Activated CD4-positive, alpha-beta T cell treated with anti-CD3 and anti-CD28 coated beads for 24 hours (primary cell): ENCODE measurements at places on chromosomes 1 and 21.

DNA sequence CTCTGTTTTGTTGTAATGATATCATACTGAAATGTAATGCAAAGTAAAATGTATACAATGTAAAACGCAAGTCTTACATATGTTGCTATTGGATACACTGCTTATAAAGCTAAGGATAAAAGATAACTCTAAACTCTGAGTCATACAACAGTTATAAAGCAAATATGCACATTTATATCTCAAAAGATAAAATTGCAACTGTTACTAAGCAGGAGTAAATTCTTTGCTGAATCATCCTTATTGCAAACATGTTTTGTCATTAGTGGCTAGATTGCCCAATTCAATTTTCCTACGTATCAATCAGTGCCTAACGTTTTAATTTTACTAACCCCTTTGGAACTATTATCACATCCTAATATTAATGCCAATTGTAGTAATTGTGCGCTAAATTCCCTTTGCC, 762.9 kb downstream of the LTN1 start:
- DNase-seq: no peak

DNA sequence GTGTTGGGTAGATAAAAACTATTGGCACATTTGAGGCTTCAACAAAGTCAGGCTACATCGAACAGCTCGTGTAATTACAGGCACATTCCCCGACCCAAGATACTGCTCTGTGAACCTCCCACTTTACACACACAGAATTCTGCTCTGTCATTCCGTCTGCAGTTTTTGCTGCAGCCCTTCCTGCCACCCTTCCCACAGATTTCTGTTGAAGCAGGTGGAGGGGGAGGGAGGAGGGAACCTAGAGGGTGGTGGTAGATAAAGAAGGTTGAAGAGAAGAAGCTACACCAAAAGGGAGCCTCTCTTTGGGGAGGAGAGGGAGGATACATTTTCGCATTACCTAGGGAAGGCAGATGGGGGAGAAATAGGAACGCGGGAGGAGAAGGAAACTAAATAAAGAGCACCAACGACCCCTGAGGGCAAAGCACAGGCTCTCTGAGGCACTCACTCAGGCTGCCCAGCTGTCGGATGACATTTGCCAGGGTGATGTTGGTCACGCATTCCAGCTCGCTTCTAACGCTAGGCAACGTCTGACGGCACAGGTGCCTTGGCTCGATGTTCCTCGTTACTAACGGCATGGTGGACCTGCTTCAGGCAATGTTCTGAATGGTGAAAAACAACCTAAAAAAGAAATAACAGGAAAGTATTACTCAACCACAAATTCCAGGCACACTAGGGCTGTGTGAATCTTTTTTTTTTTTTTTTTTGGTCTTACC, 36.0 kb downstream of the GPR3 start:
- DNase-seq: no peak

DNA sequence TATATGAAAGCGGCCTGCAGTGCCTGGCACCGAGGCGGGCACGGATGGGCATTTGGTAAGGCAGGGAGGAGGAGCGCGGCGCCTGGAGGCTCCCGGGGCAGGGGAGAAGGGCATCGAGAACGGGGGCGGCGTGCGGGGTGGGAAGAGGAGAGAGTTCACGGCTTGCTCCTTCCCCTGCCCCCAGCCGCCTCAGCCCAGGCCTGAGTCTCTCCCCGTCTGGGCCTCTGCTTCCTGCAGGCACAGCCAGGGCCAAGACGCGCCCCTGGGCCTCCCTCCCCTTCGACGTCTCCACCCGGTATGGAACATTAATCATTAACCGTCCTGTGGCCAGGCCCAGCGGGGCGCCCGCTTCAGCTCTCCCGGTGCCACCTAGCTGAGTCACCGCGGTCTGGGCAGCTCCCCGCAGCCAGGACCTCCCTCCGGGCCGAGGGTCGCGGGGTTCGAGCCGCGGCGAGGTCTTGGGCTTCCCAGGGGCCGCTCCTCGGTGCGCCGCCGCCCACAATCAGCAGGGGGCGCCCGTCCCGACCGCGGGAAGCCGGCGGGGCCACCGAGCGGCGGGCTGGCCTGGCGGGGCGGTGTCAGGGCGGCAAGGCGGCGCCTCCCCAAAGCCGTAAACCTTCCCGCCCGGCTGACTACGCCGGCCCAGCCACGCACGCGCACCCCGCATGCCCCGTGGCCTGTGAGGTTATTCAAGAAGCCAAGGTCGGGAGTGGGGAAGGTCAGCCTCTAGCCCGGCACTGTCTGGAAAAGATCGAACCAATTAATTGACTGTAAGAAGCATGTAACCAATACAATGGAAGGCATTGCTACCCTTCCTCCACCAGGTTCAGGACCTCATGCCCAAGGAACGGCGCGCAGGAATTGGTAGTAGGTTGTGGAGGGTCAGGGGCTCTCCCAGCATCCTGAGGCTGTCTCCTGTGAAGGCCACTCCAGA, 23.4 kb upstream of the RD3 start:
- DNase-seq: peak; percentile 72

DNA sequence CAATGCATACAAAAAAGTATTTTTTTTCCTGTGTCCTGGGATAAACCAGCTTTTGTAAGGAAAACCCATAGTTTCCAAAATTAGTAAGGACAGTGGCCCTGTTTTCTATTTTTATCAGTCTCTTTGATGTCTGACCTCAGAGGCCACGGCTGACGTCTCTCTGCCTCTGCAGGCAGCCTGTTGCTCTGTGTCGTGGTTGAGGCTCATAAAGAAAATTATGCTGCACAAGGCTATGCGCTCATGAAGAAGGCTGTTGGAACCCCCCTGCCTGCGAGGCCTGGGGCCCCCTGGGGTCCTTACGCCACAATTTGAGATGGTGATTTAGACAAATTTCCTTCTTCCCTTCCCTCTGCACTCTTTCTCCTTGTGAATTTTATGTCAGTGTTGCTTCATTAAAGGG, 48.9 kb downstream of the AGPAT3 start:
- no peak for DNase-seq

DNA sequence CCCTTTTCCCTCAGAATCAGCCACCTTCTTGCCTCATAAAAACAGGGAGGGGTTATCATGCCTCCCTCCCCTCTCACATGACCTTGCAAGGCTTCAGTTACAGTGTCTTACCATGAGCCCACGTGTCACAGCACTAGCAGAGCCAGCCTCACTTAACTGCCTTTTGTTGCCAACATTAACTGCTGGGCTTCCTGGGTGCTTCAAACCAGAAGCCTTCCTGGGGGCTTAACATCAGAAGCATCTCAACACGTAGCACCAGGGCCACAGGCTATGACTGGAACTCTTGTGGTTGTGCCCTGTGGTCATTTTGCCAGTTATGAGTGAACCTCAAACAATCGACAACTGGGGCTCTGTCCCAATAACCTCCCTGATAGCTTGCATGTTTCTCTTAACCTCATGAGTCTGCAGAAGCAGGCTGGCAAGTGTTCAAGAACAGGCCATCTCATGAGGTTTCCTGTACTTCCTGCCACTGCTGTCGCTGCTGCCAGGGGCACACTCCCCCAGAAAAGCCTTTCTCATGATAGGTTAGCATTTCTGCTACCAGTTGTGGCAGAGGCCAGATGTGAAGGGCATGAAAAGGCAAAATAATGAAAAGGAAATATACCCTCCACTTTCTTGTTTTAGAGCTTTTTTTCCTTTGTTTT, 132.2 kb downstream of the GLUL start:
- peak; percentile 14 for DNase-seq

DNA sequence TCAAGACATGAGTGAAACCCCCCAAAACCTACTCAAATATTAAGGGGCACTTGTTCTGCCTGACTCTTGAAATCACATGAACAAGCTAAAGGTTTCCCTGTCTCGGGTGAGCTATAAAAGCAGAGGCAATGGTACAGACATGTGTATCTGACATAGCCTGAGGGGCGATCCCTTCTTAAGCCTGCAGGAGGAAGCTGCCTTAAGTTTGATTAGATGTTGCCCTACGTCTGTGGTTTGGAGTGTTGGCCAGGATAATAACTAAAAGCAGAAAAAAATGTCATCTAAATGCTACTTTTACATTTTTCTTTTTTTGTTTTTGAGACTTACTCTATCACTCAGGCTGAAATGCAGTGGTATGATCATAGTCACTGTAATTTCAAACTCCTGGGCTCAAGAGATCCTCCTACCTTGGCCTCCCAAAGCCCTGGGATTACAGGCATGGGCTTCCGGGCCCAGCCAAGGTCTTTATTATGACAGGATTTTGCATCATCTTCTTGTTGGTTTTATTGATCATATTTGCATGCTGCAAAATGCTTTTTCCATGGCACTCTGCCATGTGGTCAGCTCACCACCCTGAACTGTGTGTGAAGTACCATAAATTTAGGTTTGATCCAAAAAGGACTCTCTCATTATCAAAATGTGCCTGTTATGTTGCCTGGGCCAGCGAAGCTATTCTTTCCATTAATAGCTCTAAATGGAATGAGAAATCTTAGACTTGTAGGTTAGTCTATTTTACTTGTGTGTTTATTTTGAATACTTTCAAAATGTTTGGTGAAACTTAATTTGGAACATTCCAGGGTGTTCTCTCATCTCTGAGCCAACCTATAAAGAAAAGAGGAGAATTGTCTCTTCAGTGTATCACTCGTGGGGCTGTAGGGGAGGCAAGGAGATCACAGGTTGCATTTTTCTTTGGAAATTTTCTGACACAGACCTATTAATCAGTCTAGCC, 15.0 kb upstream of the HMGN1 start:
- DNase-seq: no peak

- no peak for DNase-seq
These were observed 1.4 kb downstream of the USP21 start for GRCh38 chr1:161160671-161161145.

DNA sequence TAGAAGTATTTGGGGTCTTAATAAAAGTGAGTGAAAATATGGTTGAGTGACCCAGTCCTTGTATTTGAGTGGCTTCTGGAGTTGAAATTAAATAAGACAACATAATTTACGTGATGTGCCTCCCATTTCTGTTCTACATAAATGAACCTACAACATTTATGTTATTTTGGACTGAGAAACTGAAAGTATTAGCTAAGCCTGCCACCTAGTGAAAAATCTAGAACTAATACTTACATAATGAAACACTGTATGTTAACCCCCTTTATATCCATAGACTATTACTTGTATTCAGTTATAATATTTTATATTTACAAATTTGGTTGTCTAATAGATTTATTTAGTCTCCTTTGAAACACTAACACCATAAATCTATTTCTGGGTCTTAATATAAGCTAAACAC, 298.9 kb downstream of the KCNT2 start:
- DNase-seq: no peak

- DNase-seq: no peak
These were observed 62.2 kb upstream of the WDR26 start for GRCh38 chr1:224496826-224497225.

DNA sequence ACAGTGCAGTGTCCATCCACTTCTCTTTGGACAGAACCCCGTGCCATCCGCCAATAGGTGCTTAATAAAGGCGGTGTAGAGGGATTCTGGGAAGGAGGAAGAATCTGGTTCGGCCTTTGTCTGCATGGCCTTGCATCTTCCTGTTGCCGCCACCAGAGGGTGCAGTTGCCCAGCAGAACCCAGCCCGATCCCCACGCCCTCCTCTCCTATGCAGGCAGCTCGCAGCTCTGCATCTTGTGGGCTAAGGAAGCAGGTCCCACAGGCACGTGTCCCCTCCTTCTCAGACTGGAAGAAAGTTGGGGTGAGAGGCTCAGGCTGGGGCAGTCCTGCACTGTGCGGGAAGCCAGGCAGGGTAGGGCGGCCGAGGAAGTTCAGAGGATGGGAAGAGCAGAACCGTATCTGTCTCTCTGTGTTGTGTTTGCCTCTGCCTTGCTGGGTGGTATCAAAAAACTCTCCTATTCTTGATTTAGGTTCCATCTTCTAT, 20.8 kb downstream of the NAV1 start:
- DNase-seq: peak; percentile 54

DNA sequence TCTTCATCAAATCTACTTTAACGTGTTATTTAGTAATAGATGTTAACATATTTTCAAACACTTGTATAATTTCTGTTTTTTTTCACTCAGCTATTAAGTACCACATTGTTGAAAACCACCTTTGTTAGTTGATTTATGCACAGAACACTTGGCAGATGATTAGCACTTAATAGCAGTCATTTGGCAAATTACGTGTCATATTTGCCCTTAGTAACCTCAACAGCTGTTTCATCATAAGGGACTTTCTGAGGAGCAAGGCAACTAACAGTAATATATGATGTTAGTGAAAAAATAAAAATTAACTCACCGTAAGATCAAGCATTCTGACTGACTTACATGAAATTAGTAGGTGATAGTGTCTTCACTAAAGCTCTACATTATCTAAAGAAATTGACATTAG, 186.4 kb downstream of the HMCN1 start:
- no peak for DNase-seq

DNA sequence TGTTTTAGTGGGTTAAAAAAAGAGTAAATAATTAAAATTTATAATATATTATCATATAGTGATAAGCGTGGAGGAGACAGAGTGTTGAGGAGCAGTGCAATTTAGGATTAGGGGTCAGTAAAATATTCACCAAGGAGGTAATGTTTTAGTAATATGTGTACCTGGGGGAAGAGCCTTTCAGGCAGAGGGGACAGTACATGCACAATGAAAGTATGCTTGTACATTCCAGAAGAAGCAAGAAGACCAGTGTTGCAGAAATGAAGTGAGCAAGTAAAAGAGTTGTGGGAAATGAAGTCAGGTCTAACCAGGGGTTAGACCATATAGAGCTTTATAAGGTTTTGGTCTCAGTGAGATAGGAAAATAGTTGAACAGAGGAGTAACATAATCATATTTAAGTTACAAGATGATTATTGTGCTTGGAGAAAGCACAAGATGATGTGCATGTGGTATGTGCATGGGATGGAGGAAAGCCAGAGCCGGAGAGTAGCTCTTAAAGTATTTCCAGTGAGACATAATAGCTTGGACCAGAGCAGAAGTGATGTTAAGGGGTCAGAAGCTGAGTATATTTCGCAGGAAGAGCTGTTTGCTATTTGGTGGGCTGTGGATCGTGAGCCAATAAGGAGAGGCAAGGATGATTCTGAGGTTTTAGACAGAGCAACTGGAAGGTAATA, 44.8 kb downstream of the SNX7 start:
- no peak for DNase-seq

DNA sequence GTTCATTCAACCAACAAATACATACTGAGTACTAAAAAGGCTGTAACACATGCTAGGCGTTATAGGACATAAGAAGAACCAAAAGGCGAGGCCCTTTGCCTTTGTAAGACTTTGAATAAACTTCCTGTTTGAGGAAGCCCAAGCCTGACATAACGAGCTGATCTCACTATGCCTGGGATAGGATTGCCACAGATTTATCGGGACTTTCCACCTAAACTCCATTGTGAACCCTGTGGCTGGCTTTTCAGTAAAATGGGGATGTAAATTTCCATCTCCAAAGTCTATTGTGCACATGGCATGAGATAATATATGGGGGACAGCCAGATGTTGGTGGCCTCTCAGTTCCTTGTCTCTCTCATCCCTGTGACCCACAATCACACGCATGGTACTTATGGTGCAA, 41.9 kb downstream of the LMO4 start:
- no peak for DNase-seq

GRCh38 chr1:67791686-67792085, 41.6 kb downstream of the GNG12 start:
- DNase-seq: no peak
